ENCODE measurements at places on chromosomes 7 and 10.
A peak's percentile ranks its signal among the peaks of the same experiment; 100 is the strongest.

DNA sequence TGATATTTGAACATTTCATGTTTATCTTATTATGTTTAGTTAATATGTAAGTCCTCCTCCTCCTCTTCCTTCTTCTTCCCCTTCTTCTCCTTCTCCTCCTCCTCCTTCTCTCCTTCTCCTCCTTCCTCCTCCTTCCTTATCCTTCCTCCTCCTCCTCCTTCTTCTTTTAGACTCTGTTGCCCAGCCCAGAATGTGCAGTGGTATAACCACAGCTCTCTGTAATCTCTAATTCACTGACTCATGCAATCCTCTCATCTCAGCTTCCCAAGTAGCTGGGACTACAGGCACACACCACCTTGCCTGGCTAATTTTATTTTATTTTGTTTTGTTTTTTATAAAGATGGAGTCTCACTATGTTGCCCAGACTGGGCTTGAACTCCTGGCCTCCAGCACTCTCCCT, 83.4 kb upstream of the ODAD2 start:
- no peak for DNase-seq

DNA sequence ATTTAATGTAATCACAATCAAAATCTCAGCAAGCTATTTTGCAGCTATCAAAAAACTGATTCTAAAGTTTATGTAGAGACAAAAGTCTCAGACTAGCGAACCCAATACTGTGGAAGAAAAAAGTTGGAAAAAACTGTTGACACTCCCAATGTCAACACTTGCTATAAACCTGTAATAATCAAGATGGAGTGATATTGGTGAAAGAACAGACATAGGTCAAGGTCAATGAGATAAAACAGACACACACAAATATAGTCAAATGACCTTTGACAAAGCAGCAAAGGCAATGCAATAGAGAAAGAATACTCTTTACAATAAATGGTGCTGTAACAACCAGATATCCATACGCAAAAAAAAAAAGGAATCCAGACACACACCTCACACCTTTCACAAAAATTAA, 84.5 kb downstream of the ATE1 start:
- no peak for DNase-seq

DNA sequence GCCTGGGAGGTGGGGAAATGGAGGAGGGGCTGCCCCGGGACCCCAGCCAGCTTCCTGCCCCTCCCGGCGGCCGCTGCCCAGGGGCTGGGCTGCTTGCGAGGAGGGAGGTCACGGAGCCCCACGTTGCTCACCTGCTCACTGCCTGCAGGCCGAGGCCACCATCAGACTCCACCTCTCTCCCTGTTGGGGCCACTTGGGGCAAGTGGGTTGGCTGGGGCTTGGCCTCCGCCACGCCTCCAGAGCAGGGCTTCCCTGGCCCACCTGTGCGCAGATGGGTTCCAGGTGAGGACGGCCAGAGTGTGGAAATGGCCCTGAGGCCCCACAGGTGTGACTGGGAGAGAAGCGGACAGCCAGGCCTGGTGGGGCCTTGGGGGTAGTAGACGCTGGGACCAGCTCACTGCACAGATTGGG, 82.8 kb upstream of the DIP2C start:
- DNase-seq, result no peak

DNA sequence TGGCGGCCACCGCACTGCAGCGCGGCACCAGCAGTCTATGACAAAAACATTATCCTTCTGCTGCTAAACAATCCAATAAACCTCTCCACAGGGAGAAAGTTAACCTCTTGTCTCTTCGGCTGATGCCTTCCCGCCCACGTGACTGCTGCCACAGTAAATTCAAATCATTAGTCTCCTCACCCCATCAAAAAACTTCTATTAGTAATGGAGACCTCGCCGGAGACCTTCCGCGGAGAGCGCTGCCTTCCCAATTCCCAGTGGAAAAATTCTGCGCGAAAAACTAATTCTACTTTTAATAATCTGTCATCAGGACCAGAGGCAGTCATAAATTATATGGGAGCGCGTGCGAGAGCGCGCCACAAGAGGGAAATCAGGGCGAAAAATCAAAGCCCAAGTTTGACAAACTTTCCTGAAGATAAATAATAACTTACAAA, 90.0 kb upstream of the PAX2 start:
- no peak for DNase-seq

GRCh38 chr7:1669954-1670893, at the start of gene ELFN1:
Gene ELFN1, plus strand, starts transcription at chr7:1670277. Its CDS starts 74,320 bp downstream, at chr7:1744597.
- DNase-seq, result no peak

- peak; percentile 83 for DNase-seq
Measured at GRCh38 chr10:32459051-32459698, 13.2 kb downstream of the CCDC7 start.

DNA sequence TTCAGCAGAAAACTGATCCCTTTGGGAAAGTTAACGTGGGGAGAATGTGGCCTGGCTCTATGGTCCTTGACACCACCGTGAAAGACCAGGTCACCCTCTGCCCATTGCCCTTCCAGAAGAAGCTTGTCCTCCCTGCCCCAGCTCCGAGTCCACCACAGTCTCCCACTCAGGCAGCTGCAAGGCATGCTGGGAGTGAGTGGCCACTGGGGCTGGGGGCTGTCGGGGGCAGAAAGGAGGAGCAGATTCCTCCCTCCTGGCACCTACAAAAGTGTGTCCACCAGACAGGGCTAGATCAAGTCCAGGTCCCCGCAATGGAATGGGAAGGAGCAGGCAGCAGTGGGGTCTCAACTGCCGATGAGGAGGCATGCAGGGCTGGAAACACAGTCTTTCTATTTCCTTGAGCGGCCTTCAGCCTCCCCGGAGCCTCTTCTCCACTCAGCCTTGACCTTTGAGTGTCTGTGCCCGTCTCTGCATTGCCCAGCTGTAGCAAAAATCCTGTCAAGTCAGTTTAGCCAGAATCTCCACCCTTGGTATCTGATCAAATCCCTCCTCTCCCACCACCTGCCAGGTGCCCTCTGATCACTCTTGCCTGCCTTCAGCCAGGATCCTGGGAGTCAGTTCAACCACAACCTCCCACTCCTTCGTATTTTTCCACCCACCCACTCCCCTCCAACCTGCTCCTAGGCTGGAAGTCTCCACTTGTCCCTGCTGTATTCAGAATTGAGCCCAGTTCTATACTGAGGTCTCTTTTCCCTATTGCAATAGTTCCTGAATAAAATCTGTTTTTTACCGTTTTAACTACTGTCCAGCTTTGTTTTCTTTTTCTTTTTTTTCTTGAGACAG, 6.9 kb upstream of the ZNF316 start:
- DNase-seq, result no peak

- no peak for DNase-seq
Measured at GRCh38 chr7:16365177-16365576, 56.2 kb downstream of the CRPPA start.

- no peak for DNase-seq
Measured at GRCh38 chr7:143490717-143491306, 13.1 kb downstream of the TAS2R41 start.

DNA sequence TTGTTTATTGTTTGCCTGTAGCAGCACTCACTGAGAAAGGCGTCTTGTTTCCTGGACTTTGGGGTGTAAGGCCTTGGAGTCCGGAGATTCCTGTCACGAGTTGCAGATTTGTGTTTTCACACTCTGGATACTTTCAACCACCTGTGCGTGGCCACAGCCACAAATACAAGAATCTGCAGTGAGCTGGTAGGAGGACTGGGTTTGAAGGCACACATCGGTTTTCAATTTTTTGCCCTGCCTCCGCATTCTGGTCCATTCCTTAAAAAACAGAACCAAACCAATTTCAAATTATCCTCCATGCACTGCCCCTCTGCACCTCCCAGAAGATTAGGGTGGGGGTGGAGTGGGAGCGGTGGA, 619 bp downstream of the EXOC4 start:
- peak; percentile 4 for DNase-seq

GRCh38 chr10:132645247-132645530, 107.6 kb downstream of the INPP5A start:
- no peak for DNase-seq

DNA sequence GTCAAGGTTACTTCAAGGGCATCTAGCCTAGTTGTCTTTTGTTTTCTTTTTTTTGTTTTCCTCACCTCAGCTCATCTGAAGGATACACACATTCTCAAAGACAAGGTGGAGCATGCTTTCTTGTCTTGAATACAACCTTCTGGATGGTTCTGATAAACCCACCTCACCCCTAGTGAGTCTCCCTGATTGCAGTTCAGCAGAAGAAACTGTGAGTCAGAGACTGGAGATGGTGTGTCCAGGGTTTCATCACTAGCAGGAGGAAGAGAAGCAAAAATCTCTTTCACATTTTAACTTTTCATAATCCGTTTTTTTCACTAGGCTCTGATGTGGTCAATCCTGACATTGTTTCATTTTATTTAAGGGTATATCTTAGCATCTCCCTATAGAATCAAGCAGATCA, 143.0 kb upstream of the NRBF2 start:
- DNase-seq, result no peak

- no peak for DNase-seq
Measured at GRCh38 chr7:27250557-27251070, 8.0 kb downstream of the EVX1 start.

DNA sequence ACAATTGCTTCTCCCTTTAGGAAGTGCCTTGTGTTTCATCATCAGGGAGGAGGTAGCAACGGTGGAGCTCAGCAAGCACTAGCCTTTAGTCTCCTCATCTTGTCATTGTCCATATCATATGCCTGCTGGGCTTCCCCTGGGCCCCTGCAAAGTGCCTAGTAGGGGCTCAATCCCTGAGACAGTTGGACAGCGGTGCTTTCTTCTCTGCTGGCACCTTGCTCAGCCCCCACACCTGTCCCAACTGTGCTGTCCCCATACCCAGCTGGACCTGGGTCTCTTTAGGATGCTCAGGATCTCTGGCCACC, 5.5 kb downstream of the SMARCD3 start:
- no peak for DNase-seq

- DNase-seq, result no peak
Measured at GRCh38 chr7:52705768-52706167, 329.7 kb upstream of the POM121L12 start.

- DNase-seq, result peak; percentile 44
Measured at GRCh38 chr7:22885797-22886261, 63.2 kb upstream of the TOMM7 start.

- DNase-seq, result no peak
Measured at GRCh38 chr10:108363576-108363975, 1199.1 kb upstream of the SORCS1 start.

GRCh38 chr10:6070660-6071059, 8.5 kb upstream of the IL2RA start:
- DNase-seq, result no peak

DNA sequence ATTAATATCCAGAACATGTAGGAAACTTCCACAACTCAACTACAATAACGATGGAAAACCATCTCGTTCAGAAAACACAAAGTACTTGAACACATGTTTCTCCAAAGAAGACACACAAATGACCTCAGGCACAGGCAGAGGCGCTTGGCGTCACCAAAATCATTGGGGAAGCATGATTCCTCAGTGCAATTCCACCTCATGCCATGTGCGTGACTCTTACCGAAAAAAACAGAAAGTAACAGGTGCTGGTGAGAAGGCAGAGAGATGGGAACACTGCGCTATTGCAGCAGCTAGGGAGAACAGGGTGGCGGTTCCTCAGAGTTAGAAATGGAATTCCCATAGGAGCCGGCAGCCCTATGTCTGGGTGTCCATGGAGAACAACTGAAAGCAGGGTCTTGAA, 390.0 kb downstream of the DNAJB6 start:
- no peak for DNase-seq

- DNase-seq, result no peak
Measured at GRCh38 chr7:3955751-3956696, 655.0 kb downstream of the SDK1 start.

DNA sequence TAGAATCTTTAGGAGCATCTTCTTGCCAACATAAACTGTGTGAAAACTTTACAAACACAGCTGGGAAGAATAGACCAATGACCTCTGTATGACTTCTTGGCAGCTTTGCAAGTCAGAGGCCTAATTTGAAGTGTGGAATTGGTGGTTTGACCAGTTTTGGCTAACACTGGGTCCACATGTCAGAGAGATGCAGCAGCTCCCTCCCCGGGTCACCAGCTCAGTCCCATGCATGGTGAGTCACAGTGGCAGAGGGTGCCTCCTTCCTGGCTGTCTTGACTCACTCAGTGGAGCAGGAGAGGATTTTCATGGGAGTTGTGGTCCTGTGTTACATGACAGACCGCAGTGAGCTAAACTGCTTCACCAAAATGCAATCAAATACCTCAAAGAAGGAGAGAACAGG, 8.2 kb upstream of the STARD3NL start:
- DNase-seq, result no peak

DNA sequence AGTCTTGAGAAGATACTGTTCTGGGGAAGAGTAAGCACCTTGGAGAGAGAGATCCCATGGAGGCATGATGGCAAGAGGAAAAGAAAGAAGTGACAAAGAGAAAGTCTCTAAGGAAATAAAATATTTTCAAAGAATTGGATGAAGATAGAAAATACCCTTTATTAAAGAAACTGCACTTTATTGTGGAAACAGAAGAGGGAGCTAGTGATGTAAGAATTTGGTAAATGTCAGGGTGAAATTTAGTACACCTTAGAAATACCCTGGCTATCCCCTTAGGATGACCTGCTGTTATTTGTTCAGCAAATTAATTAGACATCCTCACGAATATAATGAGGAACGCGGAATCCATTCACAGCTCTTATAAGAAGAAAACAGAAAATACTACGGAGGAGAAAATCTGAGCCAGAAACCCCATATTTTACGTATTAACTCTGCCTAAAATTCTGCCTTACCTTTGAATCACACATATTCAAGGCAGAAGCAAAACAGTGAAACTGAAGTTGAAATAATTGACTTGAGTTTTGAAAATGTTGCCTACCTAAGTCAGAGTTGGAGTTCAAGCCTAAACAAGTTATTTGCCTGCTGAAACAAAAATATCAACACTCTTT, 90.7 kb downstream of the TFPI2 start:
- no peak for DNase-seq

- no peak for DNase-seq
Measured at GRCh38 chr10:133316266-133316665, 7.6 kb downstream of the ZNF511 start.

DNA sequence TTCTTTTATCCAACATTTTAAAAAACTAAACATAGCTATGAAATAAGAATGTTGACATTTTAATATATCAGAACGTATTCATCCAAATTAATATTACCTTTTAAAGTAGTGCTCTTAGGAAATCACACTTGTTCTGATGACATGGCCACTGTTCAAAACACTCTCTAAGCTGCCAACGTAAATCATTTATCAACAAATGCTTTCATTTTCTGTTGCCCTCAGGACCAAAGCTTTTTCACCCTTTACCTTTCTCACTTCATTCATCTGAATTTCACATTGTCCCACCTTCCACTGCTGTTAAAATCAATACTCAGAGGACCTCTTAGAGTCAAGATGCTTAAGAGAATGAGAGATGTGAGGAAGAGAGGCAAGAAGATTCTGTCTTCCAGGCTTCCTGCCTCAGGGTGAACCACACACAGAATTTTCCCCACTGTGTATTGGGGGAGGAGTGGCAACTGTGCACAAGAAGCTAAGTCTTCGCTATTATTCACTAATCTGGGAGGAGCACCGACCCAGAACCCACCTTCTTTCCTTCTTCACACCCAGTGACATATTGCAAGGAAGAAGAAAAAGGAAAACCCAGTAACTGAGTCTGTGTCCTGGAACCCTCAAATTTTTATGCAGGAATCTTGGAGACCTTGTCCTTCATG, 21.0 kb downstream of the HIBADH start:
- DNase-seq, result no peak

- no peak for DNase-seq
Measured at GRCh38 chr10:131947631-131948347, 33.9 kb downstream of the BNIP3 start.
